ENCODE measurements at places on chromosomes 16 and 17.

- DNase-seq = no peak
These were observed 6.2 kb upstream of the NOTUM start for GRCh38 chr17:81967244-81967532.

DNA sequence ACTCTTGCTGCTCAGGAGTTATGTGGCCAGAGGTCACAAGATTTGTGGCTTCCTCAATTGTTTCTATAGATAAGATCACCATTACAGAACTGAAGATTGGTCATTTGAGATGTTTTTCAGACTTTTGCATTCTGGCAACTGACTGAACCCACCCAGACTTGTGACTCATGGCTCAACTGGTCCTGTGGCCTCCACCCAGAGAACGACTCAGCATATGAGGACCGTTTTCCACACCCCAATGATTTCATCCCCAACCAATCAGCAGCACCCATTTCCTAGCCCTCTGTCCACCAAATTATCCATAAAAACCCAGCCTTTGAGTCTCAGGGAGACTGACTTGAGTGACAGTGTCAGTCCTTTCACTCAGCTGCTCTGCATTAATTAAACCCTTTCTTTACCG, 143.2 kb upstream of the ASIC2 start:
- DNase-seq = no peak

DNA sequence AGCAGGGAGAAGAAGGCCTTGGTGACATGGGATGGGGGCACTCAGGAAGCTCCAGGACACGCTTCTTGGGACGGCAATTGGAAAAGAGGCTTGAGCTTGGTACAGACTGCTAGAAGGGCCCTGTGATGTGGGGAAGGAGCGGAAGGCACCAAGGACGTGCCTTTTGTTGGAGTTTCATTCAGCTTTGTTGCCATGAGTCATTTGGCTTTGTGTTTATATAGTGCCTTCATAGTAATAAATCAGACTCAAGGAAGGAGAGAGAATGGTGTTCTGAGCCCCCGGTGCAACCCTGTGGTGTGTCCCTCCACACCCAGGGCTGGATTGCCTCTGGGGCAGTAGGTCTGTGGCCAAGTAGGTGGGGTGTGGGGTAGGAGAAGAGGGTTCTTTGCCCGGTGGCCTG, 7.4 kb upstream of the TBX4 start:
- no peak for DNase-seq

DNA sequence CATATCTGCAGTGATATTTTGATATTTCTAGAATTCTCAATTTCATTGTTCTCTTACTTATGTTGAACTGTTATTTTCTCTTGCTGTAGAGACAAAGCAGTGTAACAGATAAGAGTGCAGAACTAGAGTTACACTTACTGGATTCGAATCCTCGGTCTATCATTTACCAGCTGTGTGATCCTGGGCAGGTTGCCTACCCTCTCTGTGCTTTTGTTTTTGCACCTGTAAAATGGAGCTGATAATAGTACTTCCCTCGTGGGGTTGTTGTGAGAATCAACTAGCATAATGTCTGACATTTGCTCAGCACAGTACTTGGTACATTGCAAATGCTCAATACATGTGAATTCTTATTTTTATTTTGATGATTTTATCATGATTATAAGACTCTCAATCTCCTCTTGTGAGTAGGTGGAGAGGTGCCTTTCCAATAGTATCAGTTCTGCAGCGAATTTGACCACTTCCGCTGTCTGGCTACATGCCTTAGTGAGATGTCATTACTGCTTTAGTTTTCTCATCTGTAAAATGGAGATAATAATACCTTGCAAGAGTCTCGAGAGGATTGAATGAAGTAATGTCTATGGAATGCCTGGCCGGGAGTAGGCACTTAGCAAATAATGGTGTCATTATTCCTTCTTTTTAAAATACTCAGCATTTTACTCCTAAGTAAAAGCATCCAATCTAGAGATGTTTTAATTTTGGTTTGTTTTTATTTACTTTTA, 312.2 kb upstream of the MAF start:
- no peak for DNase-seq

- no peak for DNase-seq
These were observed 33.5 kb downstream of the WSB1 start for GRCh38 chr17:27327397-27327796.

DNA sequence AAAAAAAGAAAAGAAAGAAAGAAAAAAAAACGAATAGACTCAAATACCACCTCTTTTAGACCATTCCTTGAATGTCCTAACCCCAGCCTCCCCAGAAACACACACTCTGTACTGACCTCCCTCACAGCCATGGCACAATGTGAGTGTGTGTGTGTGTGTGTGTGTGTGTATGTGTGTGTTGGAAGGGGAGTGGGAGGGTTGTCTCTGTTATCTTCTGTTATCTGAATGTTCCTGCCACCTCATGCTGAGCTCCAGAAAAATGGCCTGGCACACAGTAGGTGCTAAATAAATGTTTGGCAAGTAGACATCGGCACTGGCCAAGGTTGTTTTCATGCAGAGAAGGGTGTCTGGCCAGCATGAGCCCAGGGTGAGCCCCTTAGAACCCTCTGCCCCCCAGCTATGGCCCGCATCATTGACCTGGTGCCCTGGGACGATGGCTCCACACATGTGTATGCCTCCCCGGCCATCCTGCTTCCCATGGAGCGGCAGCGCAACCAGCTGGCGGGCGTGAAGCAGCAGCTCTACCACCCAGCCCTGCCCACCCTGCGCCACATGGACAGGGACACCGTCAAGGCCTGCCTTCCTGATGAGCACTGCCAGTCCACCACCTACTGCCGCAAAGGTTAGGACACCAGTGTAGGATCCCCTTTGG, 6.6 kb upstream of the CNGB1 start:
- DNase-seq = no peak

DNA sequence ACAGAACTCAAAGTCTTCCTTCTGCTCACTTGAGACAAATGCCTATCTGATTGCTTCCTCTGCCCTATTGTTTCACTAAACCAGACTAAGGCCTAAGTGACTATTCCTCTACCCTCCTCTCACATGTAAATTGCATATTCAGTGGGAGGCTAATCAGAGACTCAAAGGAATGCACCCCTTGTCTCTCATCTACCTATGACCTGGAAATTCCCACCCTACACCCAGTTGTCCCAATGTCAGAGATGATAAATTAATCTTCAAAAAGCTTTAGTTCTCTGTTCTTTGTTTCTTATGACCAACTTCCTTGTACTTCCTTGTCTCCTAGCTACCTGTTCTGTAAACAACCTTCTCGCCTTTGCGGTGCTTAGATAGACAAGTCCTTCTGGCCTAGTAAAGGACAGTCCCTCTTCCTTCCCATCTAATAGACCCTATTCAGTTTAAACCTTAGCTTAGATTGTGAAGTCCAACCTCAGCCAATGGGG, 76.0 kb downstream of the EMP2 start:
- DNase-seq = no peak

GRCh38 chr17:81295031-81295675, at the start of gene SLC38A10:
TSS of gene SLC38A10 (minus strand) at chr17:81295307. CDS start at chr17:81294921, 386 bp downstream.
- peak; percentile 91 for DNase-seq

DNA sequence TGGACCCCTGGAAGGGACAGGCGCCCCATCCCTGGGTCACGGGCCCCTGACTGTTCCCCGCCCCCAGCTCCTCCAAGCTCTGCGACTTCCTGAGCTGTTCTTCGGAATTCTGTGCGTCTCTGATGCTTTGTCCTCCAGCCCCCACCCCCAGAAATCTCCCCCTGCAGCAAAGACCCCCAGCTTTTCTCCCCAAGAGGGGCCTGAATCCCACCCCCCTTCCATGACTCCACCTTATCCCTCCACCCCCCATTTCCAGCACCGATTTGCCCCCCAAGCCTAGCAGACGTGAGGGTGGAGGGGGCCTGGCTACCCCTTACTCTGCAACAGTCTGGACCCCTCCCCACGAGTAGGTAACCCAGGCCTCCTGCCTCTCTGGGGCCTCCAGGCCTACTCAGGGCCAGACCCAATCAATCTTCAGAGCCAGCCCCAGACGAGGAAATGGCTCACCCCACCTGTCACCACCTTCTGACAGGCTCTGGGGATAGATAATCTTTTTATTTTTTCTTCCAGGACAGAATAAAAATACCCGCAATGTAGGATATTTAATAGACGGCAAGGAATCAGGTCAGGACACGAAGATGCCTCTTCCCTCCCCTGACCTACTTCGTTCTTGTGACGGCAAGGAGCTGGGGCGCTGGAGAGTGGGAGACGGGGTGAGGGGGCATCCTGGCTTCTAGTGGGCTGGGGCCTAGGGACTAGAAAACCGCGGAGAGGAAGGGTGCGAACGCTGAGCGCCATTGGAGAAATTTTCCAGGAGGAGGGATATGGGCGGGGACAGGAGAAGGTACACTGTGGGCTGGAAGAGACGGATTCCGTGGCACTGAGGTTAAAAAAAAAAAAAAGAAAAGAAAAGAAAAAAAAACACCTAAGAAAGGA, 744 bp upstream of the PLXDC1 start:
- DNase-seq = no peak

DNA sequence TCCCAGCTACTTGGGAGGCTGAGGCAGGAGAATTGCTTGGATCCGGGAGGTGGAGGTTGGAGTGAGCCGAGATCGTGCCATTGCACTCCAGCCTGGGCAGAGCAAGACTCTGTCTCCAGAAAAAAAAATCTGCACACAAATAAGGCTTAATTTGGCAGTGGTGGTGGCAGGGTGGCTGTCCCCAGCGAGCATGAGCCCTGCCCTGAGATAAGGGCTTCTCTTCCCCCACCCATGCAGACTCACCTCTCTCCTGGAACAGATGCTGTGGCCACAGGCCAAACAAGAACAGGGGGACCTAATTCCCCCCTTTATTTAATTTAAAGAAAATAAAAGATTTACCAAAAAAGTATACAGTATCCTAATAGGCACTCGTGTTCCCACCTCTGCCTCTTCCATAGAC, 157.2 kb downstream of the RAB11FIP4 start:
- DNase-seq = no peak

DNA sequence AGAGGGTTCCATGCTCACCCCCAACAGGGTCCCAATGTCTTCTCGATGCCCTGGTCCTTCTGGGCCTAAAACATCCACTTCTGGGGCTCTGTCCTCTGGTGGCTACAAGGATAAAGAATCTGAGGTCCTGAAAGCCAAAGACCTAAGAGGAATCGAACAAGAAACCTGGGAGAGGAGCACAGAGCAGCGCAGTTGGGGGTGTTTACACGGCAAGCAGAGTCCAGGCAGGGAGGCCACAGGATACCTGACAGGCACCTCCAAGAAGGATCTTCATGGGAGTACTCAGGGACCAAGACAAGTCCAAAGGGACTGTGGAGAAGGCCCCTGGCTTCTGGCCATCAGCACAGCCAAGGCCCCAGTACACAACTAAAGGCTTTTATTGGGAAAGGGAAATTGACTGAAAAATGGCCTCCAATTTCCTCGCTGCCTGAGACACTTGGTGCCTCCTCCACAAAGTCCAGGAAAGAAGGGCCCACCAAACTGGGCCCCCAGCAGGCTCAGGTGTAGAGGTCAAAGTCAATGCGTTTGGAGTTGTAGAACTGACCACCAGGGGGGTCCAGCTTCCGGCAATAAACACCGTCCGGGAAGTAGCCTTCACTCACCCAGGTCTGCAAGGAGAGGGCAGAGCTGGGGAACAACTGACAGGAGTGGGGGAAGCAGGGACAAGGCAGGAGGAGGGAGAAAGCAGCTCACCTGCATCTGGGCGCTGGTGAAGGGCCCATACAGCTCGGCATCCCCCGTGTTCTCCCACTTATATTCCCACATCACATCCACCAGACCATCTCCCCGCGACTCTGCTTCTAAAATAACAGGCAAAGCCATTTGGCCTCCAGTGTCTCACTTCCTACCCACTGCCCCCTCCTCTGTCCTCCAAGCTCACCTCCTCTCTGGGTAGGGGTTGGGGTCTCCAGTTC, 2.4 kb downstream of the CD2BP2 start:
- no peak for DNase-seq

DNA sequence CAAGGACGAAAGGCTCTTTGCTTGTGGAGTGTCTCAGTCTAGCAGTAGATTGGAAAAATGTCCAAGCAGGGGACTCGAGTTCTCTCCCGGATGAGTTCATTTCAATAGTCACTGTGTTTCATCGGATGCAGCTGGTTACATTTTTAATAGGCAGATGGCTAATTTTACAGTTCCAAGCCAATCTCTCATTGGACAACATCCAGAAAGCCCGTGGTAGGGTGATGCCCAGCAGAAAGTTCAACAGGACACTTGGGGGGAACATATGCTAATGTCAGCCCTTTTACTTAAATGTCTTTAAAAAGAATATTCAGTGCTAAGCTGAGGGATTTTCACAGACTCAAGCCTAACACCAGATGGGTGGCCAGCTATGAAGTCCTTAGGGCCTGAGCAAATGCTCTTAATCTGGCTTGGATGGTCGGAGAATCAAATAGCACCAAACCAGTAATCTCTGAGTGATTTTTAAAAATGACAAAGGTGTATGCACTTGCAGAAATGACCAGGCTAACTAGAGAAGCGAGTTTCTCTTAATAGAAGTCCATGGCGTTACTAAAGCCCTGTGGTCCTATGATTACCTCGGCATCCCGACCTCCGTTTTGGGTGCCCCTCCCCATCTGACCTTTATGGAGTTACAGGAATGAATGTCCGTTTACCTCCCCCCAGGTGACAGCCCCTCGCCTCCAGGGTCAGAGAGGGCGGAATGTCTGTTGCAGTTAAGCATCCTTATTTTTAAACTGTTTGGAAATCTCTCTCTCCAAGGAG, 289.2 kb upstream of the SALL1 start:
- DNase-seq = peak; percentile 75

GRCh38 chr16:9331503-9331902, 240.1 kb downstream of the HAPSTR1 start:
- no peak for DNase-seq

DNA sequence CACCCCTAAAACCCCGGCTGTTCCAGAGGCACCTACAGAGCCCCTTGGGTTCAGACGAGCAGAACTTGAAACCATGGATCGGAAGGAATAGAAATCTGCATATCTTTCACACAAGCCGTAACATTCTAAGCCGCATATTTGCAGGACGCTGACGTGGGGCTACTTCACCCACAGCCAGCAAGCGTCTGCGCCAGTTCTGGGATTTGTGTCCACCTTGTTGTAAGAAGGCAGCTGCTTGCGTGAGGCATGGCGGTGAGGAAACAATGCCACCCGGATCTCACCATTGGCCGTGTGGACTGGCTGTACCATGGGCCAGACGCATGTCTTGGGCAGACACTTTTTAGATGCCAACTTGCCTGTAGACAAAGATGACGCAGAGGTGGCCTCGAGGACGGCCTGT, 34.5 kb downstream of the TNFRSF13B start:
- DNase-seq = no peak

- DNase-seq = no peak
These were observed 7.3 kb downstream of the HASPIN start for GRCh38 chr17:3730881-3731429.

- DNase-seq = no peak
These were observed 3.7 kb upstream of the BRIP1 start for GRCh38 chr17:61867033-61867432.

DNA sequence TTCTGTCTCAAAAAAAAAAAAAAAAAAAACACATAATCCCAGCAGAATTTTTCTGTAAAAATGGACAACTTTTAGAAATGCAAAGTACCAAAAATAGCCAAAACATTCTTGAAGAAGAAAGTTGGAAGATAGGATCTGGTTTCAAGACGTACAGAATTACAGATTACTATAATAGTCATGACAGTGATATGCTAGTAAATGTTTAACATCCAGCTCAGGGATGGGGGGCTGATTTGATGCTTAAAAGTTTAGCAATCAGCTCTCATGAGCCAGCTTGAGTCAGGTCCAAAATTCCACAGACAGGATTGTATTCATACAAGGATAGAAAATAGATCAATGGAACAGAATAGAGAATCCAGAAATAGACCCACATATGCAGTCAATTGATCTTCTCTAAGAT, 100.5 kb downstream of the CYB561 start:
- DNase-seq = no peak

GRCh38 chr16:80723091-80723490, 81.3 kb downstream of the CDYL2 start:
- no peak for DNase-seq
